ENCODE measurements at places on chromosomes 4 and X.

- DNase-seq, result no peak
These were observed 76.0 kb downstream of the PJA1 start for GRCh38 chrX:69089203-69089602.

- DNase-seq, result no peak
These were observed 67.9 kb downstream of the SH2D1A start for GRCh38 chrX:124414281-124414680.

DNA sequence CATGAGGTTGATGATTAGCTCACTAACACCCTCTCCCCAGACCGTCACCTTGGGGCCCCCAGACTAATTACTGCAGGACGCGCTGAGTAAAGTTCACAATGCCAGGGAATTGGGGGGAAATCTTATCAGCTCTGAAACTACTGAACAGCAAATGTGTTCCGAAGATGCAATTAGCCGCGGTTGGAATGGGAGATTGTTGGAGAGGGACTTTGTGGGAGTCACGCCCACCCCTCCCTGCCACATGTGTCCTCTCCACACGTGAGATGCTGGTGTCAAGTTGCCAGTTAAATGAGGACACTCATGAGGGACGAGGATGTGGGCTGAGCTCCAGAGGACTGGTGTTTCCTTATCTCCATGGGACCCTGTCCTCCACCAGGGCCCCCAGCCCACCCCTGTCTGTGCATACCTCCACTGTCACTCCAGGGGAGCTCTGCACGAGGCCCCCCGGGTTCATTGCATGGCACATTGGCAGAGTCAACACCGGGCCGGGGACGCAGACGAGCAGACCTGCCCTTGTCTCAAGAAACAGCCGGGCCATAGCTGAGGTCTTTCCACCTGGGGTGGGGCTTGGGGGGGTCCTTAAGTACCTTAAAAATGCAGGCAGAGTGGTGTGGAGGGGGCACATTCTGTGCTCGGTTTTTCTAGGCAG is 175.4 kb upstream of the PSAPL1 start:
- DNase-seq, result no peak

GRCh38 chr4:1333256-1333655 is 13.8 kb upstream of the UVSSA start:
- DNase-seq, result no peak

All from AML-193 (cell line).